ENCODE measurements at places on chromosomes 11 and 22. TPM values are rescaled to one million over a fixed set of nuclear protein-coding genes. Genes with fewer than 3 reads are reported as not detected.
A peak's percentile ranks its signal among the peaks of the same experiment; 100 is the strongest.

Gene CARD10
- 8.0 TPM for total RNA-seq

Gene POU2AF2
- 0.98 TPM for total RNA-seq

Gene ALX4
- total RNA-seq: 0.17 TPM

Gene MUC15
- total RNA-seq: not detected

Gene HEPN1
- not detected for total RNA-seq

Gene OLFML1
- 7.2 TPM for total RNA-seq

Gene KIF18A
- total RNA-seq: not detected

Gene MS4A12
- not detected for total RNA-seq

Gene KRTAP5-3
- total RNA-seq: not detected

Gene SCN2B
- 2.0 TPM for total RNA-seq

Gene CDON
- 1.4 TPM for total RNA-seq

Gene IRF7
- total RNA-seq: 17.8 TPM

Gene LRRN4CL
- 4.7 TPM for total RNA-seq

Gene DNAJB7
- total RNA-seq: not detected

Gene OR2AG2
- not detected for total RNA-seq

Gene PIH1D2
- 0.49 TPM for total RNA-seq

Gene NXPE2
- 0.15 TPM for total RNA-seq

Gene AKIP1
- total RNA-seq: 11.3 TPM

- no peak for DNase-seq
Observed at GRCh38 chr22:28832731-28833130, 32.4 kb upstream of the XBP1 start.

DNA sequence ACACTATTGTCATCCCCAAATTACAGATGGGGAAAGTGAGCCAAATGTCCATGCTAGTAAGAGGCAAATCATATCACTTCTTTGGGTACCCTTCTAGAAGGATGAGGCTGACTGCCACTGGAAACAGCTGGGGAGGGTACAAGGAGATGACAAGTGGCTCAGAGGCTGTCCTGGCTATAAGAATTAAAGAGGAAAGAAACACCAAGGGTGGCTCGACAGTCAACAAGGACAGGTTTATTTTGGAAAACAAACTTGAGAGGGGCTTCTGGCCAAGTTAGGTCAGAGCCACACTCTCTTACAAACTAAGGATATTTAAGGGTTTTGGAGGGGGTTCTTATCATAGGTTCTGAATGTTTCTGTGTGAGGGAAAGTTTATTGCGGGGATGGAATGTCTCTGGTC is 2.1 kb upstream of the MIF start:
- DNase-seq: no peak

- no peak for DNase-seq
Observed at GRCh38 chr22:45310331-45310976, 720 bp downstream of the FAM118A start.

- no peak for DNase-seq
Observed at GRCh38 chr11:68138237-68138636, 17.0 kb upstream of the CHKA start.

- DNase-seq: no peak
Observed at GRCh38 chr11:33553486-33553885, 147.1 kb downstream of the C11orf91 start.

- DNase-seq: no peak
Observed at GRCh38 chr22:46652847-46653331, 32.7 kb downstream of the GRAMD4 start.

GRCh38 chr22:28016781-28017557 is 97.9 kb upstream of the PITPNB start:
- peak; percentile 8 for DNase-seq

- no peak for DNase-seq
Observed at GRCh38 chr22:38824585-38824984, 19.2 kb downstream of the NPTXR start.

DNA sequence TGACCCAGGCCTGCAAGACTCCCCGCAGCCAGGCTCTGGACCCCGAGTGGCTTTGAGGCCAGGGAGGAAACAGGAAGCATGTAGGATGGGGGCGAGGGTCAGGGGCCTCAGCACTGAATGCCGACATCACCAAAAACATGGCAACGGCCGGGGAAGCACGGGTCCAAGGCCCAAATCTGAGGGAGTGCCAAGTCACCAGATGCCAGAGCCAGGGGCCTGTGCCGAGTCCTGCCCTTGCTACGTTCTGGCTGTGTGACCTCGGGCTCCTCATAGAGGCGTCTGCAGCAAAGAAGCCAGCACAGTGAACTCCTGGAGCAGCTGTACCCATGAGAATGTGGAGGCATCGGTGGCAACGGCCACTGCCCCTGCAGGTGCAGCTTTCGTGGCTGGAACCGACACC is 420.7 kb downstream of the CTTN start:
- DNase-seq: no peak

DNA sequence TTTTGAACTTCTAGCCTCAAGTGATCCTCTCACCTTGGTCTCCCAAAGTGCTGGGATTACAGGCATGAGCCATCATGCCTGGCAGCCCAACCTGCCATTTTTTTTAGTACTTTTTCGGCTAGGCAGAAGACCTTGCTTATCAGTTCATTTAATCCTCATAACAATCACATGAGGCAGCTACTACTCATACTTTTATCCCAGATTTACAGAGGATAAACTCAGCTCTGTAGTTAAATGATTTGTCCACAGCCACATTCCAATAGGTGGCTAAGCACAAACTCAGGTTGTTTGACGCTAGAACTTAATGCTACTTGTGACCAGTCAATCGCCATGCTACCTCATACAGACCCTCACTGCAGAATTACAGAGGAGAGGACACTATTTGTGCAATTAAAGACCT is 28.1 kb downstream of the SBF2 start:
- no peak for DNase-seq

DNA sequence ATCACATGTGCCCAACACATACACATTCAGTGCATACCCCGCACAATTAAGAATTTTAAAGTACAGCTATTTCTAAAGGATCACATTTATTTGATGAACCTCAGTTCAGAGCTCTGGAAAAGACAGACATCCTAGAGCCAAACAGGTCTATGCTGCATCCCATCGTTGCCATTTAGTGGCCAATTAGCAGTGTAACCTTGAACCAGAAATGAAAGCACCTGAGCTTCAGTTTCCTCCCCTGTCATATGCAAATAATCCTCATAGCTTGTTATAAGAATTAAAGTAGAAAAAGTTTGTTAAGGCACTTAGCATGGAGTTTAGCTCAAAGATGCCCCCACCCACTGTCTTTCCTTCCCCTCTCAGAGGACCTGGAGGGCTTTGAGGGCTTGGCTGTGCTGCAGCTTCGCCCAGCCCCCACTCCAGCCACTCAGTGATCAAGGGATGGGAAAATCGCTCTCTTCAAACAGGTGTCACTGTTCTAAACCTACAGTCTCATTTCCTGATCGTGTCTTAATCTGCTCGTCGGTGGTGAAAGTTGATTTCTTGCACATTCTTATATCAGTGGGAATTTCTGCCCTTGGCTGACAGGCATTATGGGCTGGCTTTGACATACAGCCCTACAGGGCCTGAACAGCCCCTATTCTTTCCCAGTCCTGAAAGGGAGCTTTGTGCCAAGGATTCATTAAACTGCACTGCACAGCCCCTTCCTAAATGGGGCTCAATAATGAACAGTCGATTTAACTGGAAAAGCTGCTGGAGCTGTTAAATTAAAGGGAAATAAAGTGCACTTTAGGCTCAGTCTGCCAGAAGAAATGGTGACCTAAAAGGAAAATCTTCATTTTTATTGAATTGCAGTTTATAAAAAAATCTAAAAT is 23.3 kb upstream of the FAM181B start:
- no peak for DNase-seq

DNA sequence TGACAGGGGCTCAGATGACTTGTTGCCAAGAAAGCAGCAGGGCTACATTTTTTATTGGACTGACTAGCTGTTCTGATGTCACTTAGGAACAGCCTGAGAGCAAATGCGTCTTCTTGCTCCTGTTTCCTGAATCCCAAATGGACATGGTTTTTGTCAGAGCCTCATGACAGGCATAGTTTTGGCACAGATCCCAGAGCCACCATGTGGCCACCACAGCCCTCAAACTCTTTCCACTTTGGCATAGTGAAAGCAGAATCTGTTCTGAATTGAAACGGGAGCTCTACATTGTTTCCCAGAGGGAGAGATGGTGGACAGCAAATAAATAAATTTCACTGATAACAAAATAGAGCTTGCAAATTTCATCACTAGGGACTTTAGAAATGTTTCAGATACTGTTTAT is 222.2 kb downstream of the C11orf87 start:
- no peak for DNase-seq

DNA sequence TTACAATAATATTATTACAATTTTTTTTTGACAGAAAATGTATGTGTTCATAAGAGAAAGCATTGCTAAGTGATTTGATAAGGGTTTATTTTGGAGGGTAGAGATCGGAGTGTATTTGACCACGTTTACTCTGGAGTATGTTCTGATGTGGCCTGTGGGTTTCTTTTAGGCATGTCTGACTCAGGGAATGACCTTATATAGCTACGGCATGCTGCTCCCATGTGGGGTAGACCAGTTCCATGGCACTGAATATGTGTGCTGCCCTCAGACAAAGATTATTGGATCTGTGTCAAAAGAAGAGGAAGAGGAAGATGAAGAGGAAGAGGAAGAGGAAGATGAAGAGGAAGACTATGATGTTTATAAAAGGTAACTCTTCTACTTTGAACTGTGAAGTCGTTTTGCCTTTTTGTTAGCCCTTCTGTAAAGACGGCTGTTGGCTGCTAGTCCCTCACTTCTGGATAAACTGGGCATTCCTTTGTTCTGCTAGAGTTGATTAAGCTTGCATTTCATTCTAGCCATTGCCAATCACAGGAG is 38.1 kb upstream of the ST14 start:
- DNase-seq: no peak

GRCh38 chr11:59216641-59217564 is 4.2 kb upstream of the MPEG1 start:
- no peak for DNase-seq

DNA sequence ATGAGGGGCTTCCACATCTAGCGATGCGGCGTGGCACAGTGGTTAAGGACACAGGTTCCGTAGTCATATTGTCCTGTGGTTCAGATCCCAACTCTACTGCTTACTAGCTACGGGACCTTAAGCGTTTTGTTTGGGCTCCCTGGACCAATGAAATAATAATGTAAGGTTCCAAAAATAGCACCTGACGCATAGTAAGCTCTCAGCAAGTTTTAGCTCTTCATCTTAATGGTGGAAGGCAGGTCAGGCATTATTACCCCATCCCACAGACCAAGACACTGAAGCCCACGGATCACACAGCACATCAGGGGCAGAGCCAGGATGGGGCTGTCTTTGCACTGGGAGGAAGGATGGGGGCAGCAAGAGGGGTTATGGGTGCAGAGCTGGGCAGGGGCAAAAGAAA is 13.0 kb downstream of the DNAJB13 start:
- DNase-seq: no peak

GRCh38 chr11:10285148-10285802 is 8.7 kb downstream of the SBF2 start:
- DNase-seq: no peak

DNA sequence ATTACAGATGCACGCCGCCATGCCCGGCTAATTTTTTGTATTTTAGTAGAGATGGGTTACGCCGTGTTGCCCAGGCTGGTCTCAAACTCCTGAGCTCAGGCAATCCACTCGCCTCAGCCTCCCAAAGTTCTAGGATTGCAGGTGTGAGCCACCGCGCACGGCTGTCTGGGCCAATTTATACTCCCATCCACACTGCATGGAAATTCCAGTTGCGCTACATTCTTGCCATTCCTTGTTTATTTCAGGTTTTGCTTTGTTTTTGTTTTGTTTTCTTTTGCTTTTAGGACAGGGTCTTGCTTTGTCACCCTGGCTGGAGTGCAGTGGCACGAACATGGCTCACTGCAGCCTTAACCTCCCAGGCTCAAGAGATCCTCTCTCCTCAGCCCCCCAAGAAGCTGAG is 11.0 kb upstream of the CAPRIN1 start:
- DNase-seq: no peak
